ENCODE measurements at places on chromosomes 16 and 17.

DNA sequence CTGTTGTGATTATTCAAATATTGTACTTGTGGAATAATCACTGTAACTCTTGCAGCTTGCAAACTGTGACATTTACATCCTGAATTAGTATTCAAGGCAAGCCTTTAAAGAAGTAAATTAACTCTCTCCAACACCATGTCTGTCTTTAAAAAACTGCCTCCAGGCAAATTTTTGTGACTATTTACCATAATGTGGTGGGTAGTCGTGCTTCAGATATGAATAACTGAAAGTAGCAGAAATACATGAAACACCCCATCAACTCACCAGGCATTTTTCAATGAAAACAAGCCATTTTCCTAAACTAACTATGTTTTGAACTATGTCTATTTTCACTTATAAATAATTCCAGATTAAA lies 217.4 kb upstream of the PSMD7 start:
- no peak for DNase-seq

GRCh38 chr16:47469227-47469626 lies 8.1 kb downstream of the PHKB start:
- no peak for DNase-seq

- no peak for DNase-seq
Measured at GRCh38 chr17:2510559-2510958, 1.1 kb downstream of the METTL16 start.

GRCh38 chr16:89687092-89687940 lies 827 bp downstream of the CDK10 start:
- peak; percentile 83 for DNase-seq

- DNase-seq, result no peak
Measured at GRCh38 chr16:60137891-60138290, 1403.8 kb upstream of the GOT2 start.

GRCh38 chr16:11104168-11105037 lies 151.6 kb downstream of the SOCS1 start:
- no peak for DNase-seq

DNA sequence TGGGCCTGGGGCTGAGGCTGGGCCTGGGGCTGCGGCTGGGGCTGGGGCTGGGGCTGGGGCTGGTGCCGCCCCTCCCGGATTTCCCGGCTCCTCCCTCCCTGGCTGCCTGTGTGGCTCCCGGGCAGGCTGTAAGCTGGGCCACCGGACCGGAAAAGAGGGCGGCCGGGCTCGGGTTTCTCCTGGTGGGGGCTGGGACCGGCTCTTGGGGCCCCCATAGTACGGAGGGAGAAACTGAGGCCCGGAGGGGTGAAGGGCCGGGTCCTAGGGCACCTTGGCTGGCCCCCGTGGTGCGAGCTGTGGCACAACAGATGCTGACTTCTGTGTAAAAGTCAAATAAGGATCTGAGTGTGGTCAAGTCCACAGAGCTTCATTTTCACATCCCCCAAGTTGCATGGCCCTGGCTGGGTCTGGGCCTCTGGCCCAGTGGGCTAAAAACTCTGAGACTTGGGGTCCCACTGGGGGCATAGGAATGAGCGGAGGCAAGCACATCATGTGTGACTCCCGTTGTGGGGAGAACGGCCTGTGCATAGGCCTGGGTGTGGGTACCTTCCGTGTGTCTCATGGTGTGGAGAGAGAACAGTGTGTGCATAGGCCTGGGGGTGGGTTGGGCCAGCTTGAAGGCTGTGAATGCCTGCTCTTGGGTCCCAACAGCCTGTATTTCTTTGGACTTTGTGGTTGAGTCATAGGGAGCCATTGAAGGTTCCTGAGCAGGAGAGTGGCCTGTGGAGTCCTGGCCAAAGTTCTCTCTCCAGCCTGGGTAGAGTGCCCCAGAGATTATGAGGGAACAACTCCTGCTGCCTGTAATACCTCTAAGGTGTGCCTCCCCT lies 123.9 kb upstream of the CIBAR2 start:
- DNase-seq, result no peak

DNA sequence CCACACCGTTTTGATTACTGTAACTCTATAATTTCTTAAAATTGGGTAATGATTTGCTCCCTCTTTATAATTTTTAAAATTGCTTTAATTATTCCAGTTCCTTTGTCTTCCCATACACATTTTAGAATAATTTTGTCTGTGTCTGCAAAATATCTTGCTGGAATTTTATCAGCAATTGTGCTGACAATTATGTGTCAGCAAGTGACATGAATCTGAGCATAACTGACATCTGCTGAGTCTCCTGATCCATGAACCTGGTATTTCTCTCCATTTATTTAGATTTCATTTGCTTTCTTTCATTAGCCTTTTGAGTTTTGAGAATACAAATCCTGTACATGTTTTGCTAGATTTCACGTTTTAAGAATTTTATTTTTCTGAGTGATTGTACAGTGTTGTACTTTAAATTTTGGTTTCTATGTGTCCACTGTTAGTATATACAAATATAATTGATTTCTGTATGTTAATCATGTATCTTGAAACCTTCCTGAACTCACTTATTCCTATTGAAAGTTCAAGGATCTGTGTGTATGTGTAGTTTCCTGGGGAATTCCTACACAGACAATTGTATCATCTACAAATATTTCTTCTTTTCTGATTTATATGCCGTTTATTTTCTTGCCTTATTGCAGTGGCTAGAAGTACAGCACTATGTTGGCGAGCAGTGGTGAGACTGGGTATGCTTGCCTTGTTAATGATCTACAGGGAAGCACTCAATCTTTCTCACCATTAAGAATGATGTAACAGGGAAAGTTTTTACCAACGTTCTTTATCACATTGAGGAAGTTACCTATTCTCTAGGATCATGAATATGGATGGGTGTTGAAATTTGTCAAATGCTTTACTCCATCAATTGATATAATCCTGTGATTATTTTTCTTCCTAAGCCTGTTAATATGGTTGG lies 45.2 kb downstream of the N4BP1 start:
- DNase-seq, result no peak

DNA sequence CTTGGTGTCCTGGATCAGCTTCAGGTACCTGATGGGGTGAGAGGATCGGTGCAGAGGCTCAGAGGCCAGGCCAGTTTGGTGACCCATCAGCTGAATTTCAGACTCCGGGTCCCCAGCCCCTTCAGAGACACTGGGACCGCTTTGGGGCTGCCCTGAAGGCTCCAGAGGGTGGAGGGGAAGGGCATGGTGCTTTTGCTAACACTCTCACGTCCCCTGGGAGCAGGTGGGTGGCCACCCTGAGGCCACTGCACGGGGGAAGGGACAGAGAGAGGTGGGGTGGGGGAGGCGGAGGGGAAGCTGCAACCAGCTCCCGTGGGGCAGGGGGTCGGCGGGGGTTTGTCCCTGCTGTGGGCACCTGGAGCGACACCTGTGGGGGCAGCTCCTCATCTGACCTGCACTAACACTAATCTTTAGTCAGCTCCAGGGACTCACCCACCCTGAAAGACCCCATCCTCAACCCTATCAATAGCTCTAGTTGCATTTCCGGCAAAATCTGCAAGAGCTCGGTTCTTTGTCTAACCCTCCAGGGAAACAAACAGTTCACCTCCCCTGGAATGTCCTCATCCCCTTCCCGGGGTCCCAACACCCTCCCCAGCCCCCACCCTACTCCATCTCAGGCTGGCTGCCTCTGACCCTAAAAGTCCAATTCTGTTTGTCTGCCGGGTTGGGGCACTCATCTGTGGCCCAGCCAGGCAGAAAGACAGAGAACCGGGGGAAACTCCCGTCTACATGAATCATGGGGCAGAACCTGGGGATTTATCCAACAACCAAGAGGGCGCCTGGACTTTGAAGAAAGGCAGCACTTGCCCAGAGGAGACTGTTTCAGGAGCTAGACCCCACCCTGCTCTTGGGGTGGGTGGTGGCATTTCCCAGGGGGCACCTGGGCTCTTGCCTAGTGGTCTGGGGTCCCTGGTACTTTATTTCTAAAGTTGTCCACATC lies 91.9 kb upstream of the CBX4 start:
- DNase-seq, result no peak

DNA sequence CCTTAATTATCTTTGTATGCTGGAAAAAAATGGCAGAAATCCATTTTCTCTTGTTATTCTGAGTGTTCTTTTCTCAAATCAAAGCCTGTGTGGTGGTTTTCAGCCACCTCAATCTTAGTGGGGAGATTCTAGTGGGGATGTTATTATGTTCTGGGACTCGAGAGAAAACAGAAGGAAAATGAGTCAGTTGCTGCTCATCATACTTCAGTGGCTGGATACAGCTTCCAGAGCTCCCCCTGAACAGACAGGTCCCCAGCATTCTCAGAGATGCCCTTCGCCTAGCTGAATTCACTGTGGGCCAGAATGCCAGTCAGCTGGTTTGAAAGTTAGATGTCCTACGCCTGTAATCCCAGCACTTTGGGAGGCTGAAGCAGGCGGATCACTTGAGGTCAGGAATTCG lies 8.5 kb downstream of the ST6GALNAC1 start:
- no peak for DNase-seq
